Smooth muscle cell of the brain vasculature (primary cell): ENCODE measurements at places on chromosomes 11 and 22.

DNA sequence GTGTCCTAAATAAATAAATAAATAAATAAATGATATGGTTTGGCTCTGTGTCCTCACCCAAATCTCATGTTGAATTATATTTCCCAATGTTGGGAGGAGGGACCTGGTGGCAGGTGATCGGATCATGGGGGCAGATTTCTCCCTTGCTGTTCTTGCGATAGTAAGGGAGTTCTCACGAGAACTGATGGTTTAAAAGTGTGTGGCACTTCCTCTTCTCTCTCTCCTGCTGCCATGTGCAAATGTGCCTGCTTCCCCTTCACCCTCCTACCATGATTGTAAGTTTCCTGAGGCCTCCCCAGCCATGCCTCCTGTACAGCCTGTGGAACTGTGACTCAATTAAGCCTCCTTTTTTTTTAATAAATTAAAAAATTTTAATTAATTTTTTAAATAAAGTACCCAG is 138.2 kb downstream of the FBXO7 start:
- DNase-seq, result no peak

GRCh38 chr11:30717009-30717408 is 130.9 kb upstream of the MPPED2 start:
- DNase-seq, result no peak

GRCh38 chr11:110524238-110524637 is 94.5 kb downstream of the FDX1 start:
- no peak for DNase-seq

GRCh38 chr11:82986446-82986845 is 84.9 kb downstream of the DDIAS start:
- DNase-seq, result no peak

DNA sequence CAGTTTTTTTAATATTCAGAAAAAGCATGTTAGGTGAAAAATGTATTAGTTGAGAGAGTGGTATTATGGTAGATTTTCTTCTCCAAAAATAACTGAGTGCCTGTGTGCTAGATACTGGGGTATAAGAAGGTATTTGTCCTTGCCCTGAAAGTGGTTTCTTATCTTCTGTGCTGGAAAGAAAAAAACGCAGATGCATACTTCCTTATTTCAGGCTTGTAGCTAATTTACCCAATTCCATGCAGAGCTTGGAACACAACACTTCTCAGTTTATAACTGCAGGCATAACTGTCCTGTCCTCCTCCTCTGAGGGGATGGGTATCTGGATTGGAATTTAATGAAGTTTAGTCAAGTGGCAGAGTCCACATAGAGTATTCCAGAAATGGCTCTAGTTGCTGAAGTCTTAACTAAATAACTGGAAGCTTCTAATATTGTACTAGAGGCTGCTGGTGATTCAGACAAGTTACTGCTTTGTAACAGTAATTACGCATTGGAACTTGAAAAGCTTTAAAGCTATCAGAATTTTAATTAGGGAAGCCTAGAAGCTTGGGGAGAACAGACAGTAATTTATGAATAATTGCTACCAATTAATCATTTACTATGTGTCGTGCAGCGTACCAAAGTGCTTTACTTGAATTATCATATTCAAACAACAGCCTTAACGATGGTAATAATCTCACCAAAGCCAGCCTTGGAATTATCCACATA is 12.7 kb upstream of the C11orf91 start:
- DNase-seq, result no peak

GRCh38 chr22:46734830-46735453 is 3.1 kb downstream of the CERK start:
- no peak for DNase-seq

DNA sequence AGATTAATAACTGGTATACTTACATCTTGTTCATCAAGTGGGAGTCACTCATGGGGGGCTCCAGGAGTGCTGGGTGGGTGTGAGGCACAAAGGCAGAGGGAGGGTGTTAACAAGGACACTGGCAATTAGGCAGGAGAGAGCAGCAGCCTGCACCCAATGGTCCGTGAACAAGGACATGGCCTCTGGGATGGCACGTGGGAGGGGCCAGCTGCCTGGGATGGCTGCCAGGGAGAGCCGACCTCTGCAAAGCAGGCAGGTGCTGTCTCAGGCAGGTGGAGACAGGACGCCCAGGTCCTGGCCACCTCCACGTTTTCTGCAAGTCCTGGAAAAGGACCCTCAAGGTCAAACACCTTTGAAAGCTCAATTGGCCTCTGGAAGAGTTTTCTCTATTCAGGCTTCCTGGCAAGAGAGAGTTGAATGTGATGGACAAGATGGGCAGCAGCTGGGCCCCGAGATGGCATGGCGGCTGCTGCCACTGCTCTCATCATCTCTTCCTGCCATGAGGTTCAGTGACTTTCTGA is 257.1 kb downstream of the BUD13 start:
- no peak for DNase-seq

- DNase-seq, result no peak
Measured at GRCh38 chr11:23569134-23569533, 708.9 kb upstream of the CCDC179 start.

DNA sequence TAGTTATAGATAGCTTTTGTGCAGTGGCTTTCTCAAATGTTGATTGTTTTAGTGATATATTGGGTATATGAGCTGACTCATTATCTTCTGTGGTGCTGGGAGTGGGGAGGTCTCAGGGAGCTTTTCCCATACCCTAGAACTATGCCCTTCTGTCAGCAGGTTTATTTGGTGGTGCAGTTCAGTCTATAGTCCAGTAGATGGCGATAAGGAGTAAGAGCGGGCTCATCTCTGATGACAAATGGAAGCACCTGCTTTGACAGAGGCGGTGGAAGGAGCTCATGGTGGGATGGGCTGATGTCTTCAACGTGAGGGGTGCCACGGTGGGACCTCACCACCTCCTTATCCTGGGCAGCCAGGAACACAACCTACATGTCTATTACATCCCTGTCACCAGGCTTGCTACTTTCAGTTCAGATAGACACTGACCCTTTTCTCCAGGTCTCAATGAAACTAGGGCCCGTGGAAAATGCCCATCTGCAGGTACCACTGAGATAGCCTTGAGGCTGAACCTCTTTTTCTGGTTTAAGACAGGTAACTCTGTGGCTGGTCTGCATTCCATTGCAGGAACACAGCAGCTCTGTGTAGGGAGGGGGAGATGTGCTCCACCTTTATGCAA is 13.0 kb upstream of the OR6A2 start:
- no peak for DNase-seq

DNA sequence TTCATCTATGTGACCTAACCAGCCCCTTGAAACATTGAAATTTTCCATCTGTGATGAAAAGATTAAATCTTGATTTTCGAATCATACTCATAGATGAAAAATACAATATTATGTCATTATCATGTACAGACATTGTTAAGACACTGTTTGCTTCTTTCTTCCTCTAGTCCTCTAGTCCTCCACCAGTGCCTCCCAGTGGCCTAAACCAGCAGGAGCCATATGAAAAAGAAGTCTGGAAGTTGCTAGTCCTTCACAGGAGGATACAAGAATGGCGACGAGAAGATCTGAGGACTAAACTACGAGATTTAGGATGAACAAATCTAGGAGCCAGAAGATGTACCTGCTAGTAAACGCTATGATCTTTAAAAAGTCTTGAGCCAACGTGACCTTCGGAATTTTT is 134.1 kb downstream of the SLC17A6 start:
- no peak for DNase-seq

- no peak for DNase-seq
Measured at GRCh38 chr11:134916421-134917213, 504.6 kb upstream of the B3GAT1 start.

DNA sequence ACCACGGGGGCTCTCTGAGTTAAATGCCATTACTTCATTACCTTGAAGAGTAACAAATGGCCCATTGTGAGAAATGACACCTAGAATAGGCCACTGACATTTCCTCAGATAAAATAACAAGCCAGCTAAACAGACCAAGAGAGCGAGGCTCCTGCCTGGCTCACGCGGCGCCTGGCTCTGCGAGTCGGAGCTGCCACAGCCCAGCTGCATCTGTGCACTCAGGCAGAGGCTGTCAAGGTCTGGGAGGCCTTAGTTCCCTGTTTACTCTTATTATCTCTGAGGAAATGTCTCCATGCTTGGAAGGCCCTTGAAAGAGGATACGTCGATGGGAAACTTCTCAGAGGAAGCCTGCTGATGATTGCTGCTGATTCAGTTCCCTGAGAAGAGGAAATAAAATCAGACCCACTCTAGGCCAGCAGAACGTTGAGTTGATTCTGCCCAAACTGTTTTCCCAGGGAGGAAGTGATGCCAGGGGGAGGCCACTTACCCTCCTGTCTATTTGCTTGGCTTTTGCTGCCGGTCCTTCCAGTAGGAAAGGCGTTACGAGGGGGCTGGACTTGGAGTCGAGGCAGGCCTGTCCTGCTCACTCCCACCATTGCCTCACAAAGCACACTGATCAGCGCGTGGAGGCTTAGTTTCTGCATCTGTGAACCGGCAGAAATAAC is 208.8 kb downstream of the TBC1D22A start:
- DNase-seq, result no peak

- no peak for DNase-seq
Measured at GRCh38 chr11:74007691-74008372, 1.1 kb downstream of the UCP3 start.

DNA sequence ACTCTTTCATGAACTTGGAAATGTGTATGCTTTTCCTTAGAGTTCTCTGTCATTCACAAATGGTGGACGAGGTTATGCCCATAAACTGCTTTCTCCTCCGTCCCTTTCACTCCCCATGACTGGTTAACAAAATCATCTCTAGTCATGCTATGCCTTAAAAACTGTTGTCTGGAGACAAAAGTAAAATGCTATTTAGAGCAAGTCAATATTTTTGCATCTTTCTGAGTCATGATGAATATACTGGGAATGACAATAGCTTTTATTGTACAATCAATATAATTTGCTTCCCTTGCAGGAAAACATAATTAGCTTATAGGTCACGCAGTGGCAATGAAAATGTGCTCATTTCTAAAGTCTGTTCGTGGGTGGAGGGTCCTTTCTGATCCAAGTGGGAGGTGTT is 216.7 kb upstream of the SORL1-AS1 start:
- DNase-seq, result no peak

- DNase-seq, result no peak
Measured at GRCh38 chr11:114499756-114500155, 59.9 kb downstream of the NXPE1 start.

GRCh38 chr11:12925520-12925919 is 83.6 kb upstream of the RASSF10 start:
- DNase-seq, result no peak

DNA sequence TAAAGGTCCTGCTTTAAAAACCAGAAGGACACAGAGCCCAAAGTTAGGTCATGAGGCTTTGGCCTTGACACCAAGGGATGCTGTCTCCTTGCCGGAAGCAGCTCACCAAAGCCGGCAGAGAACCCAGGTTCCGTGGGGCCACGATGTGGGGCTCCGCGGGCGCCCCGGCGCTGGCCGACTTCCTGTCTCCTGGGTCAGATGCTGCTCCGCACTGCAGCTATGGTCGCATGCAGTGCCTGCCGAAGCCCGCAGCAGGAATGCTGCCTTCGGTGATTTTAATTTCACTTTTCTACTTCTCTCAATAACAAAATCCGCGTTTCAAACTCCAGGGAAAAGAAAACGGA is 454 bp upstream of the OTUB1 start:
- no peak for DNase-seq

DNA sequence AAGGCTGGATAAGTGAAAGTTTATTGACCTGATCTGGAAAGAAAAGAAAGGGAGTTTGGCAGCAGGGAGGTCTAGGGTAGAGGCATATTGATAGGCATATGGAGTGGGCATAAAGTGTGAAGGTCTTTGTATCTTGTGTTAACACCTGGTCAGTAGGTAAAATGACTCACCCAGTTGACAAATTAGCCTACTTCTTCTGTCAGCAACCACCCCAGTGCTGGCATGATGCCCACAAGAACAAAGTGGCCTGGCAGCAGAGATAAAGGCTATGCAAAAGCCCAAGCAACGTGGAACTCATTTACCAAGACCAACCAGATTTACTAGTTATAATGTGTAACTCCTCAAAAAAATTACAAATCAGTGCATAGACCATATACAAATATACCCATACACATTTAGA is 4.9 kb downstream of the OR10A3 start:
- DNase-seq, result no peak

DNA sequence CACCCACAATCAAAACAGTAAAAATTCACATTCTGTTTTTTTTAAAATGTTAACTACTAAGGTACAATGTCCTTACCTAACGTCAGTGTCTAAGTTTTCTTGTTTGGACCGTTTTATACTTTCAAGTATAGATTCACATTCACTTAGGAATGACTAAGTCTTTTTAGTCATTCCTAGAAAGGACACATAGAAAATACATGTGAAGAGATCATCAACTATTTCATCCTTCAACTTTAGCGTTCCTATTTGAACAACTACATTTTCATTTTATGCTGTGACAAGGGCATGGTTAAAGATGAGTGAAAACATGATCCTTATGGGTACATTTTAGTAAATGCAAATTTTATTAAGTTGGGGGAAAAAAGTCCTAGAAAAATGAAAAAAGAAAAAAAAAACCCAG is 62.8 kb downstream of the DDX10 start:
- no peak for DNase-seq

- no peak for DNase-seq
Measured at GRCh38 chr22:38844315-38845003, 631 bp upstream of the NPTXR start.

- no peak for DNase-seq
Measured at GRCh38 chr11:2741006-2741376, 41.2 kb upstream of the KCNQ1OT1 start.

DNA sequence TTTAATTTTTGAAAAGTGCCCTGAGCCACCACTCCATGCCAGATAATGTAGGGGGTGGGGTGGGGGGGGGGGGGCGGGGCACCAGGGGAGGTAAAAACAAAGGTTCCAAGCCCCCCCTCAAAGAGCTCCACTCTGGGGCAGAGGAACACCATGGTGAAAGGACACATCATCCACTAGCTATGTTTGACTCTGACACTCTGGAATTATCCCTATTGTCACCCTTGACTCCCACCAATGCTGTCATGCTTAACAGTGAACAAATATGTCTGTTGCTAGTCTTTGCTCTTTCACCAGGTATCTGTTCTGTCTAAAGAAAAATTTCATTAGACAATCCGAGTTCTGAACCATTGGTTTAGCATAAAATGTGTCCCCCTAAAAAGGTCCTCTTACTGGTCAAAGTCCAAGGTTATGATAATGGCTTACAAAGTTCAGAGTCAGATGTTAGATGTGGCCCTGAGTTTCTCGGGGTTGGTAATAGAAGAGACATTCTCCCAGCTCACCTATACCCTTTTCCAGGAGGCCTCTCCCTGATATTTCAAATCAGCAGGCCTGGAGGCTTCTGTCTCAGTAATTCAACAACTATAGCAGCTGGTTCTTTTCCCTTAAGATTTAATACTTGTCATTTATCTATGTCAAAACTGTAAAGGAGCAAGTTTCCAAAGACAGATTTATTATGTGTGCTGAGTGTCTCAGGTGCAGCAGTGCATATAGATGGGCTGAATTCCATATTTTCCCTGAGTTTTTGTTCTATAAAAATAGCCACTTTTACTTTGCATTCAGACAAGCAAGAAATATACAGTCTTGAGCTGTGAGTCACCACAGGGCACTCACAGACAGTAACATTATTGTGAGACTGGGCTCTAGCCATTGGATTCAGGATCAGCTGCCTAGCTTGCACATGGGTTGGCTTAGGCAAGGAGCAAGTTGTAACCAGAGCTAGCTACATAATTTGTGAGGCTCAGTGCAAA is 174.1 kb downstream of the CSNK2A3 start:
- no peak for DNase-seq
